ENCODE measurements at places on chromosomes 11 and 22.

DNA sequence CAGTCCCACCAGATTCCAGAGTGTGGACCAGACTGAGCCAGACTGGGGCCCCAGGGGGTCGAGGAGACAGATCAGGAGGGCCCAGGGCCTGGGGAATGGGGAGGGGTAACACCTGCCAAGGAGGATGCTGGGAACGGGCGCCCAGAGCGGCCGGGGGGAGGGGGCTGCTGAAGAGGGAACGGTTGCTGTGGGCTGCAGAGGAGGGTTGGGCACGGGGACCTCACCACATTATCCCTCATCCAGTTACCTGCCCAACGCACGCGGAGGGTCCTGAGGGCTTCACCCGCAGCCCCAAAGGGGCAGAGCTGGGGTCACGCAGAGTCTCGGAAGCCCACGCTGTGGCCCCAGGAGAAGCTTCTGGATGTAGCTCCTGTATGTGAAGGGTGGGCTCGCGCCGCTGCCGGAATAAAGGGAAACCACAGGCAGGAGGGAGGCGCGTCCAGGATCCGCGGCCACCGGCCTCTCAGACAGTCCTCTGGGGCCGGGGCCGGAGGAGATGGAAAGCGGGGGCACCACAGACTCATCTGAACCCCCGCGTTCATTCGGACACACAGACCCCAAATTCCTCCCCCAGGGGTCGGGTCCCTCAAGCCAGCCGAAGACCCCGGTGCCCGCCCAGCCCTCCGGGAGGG lies 866 bp upstream of the SELENOO start:
- DNase-seq: no peak

DNA sequence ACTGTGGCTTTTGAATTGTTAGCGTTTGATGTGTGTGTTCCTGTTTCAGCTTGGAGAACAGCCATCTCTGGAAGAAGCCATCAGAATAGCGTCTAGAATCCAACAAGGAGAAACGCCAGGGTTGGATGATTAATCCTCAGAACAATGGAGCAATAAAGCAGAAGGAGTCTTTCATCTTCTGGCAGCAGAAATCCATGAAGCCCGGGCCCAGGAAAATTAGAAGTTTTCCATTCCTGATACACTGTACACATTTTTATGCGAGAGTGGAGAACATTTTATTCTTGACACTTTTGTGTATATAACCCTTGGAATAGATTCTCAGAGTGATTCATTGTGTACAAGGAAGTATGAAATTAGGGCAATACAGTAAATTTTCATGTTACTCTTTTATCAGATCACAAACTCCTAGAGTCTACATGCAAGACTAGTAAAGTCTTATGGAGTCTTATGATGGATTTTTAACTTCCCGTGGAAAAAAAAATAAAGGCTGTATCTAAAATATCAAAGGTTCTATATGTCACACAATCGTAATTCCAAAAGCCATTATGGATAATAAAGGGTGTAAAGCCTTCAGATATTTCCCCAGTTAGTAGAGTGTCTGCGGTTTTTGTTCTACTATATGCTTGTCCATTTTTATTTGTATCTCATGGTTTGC lies 45.9 kb upstream of the WEE1 start:
- DNase-seq: no peak

DNA sequence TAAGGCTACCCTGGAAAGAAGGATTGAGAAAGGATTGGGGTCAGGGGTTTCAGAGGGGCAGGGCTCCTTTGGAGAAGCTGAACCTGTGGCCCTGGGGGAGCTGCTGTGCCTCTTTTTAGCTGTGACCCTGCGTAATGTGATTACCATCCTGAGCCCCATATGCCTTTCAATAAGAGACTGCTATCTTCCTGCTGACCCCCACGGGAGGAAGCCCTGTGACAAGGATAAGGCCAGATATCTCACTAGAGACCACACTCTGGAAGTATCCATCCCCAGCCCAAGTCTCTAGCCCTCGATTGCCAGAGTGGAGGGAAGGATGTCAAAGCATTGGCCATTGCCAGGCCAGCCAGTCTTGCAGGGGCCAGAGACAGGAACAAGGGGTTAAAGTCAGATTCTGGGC lies 4.8 kb upstream of the SLC39A13 start:
- DNase-seq: no peak

DNA sequence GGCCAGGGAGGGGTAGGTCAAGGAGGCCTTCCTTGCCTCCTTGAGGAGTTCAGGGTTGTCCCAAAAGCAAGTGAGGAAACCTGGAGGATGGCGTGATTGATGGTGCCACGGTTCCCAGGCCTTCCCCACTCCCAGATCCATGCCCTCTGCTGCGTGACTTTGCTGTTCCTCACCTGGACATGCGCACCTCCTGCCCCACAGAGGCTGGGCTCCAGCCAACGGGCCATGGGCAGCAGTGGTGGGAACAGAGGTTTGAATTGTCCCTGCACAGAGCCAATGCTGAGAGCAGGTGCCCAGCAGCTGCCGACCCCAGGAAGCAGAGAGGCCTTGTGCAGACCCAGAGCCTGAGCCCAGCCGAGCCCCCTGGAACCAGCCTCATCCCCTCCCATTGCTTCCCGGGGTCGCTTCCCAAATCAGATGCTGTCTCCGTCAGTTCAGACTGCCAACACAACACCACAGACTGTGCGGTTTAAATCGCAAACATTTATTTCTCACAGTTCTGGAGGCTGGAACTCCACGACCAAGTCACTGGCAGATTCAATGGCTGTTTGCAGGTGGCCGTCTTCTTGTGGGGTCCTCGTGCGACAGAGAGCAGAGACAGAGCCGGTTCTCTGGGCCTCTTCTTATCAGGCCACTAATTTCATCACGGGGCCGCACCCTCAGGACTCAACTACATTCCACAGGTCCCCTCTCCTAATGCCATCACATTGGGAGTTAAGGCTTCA lies 6.2 kb upstream of the LINC01488 start:
- DNase-seq: no peak
